ENCODE measurements at places on chromosomes 7 and 10.

GRCh38 chr10:95356190-95356955 is 65.6 kb upstream of the PDLIM1 start:
- DNase-seq, result no peak

GRCh38 chr10:117541909-117542705 is 439 bp upstream of the EMX2 start:
- DNase-seq, result peak; percentile 88

- no peak for DNase-seq
Observed at GRCh38 chr10:115335366-115335765, 242.2 kb downstream of the ATRNL1 start.

DNA sequence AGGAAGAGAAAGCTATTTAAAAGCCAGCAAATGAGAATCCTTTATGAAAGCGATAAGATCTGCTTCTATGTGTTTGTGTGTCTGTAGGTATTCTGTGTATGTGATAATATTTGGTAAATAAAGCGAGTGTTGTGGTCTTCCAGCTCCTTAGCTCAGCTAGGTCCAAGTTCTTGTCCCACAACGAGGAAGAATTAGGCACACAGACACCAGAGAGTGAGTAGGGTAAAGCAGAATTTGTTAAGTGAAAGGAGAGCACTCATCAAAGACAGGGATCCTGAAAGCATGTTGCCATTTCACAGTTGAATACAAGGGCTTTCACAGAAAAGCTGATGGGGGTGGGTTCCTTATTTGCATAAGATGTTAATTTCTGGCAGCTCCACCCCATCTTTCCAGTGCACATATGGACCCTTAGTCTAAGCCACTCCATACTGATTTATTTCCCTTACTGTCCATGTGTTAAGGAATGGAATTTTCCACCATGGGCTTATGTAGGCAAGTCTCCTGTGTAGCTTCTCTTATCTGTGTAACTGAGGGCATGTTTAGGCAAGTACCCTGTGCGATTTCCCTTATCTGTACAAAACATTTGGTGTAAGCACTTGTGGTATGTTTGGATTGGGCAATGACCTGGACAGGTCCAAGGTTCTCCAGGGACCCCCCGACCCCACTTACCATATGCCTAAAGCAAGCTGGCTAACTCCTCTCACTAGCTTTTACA is 165.9 kb upstream of the VIPR2 start:
- no peak for DNase-seq

DNA sequence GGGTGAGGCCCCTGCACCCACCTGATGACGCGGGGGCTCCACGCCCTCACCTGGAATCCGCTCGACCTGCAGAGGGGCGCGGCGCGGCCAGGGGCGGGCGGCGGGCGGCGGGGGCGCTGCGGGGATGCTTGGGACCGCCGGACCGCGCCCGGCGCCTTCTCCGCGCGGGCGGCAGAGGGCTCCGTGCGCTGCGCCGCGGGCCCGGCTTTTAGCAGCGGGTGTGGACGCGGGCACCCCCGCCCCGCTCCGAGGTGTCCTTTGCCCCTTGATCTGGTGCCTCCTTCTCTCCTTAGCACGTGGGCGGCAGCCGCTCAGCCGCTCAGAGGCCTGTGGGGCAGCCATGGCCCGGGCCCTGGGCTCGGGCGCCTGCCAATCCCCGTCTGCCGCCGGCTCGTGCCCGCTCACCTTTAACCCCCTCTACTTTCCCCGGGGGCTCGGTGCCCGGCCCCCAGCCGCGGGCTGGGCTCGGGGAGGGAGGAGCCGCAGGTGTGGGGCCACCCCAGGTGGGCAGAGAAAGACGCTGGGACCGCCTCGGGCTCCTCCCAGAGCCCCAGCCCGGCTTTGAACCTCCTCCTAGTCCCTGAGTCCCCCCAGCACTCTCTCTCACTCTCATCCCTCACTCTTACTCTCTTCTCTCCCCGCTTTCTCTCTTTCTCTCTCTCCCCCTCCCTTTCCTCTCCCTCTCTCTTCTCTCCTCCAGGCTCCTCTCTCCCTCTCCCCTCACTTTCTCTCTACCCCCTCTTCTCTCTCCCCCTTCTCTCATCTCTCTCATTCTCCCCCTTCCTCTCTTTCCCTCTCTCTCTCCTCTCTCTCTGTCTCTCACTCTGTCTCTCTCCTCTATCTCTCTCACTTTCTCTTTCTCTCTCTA is 19.7 kb upstream of the VPS37D start:
- no peak for DNase-seq

DNA sequence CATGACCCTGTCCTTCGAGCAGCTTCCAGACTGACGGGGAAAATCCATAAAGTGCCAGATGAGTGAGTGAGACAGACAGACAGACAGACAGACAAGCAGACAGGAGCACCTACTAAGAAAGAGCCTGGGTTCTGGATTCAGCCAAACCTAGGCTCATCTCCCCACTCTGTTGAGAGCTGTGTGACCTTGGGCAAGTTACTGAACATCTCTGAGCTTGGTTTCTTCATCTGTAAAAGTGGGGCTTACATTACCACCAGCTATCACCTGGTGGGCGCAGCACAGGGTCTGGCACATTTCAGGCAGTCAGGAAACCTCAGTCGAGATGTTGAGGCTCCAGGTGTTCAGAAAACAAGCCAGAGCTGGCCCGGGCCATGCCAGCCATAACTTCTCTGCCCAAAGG is 37.6 kb downstream of the C10orf105 start:
- no peak for DNase-seq

- no peak for DNase-seq
Observed at GRCh38 chr10:63264617-63265221, 131.6 kb downstream of the NRBF2 start.

- DNase-seq, result no peak
Observed at GRCh38 chr7:44348300-44348699, 22.9 kb upstream of the CAMK2B start.

GRCh38 chr7:2193575-2194305 is 39.0 kb downstream of the MAD1L1 start:
- DNase-seq, result peak; percentile 71

GRCh38 chr7:73556208-73557107 is 1.0 kb downstream of the BCL7B start:
- no peak for DNase-seq

DNA sequence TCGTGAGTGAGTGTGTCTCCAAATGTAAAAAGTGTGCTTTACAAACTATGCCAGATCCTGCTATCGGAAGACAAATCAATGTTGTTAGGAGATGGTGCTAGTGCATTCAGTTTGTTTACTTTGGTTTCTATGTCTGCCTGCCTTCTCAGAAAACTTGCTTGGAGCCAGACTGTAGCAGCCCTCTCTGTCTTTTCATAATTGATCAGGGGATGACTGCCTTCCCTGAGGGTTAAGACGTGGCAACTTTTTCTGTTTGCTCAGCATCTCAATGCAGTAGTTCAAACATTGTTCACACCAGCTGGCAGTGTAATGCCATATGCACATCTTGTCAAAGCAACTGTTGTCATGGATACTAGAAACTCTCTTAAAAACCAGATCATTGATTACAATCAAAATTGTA is 118.5 kb downstream of the FOXP2 start:
- DNase-seq, result no peak

GRCh38 chr7:44580945-44581878 is 819 bp downstream of the TMED4 start:
- DNase-seq, result no peak

DNA sequence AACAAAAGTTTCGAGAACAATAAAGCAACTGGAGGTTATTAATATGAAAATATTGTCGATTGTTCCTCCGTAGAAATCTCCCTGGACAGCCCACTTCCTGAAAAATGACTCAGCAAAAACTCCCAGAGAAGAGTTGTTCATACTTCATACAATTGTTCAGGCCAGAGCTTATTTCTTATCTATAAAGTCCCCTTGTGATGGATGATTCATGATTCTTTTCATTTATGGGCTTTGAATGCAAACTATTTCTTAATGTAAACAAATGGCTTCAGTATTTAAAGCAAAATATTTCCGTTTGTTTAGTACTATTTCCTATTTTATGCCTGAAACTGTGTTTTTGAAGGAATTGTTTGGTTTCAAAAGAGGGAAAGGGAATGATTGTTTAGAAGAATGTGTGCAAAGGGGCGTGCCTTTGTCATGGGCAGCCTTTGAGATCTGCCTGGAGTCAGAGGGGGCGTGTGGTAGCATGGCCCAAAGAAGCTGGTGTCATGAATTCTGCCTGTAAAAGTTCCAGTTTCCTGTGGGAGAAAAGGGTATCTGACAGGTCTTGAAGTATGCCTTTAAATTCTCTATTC is 26.2 kb upstream of the EXOC6 start:
- no peak for DNase-seq

- no peak for DNase-seq
Observed at GRCh38 chr10:95133997-95134396, 60.0 kb upstream of the ACSM6 start.

DNA sequence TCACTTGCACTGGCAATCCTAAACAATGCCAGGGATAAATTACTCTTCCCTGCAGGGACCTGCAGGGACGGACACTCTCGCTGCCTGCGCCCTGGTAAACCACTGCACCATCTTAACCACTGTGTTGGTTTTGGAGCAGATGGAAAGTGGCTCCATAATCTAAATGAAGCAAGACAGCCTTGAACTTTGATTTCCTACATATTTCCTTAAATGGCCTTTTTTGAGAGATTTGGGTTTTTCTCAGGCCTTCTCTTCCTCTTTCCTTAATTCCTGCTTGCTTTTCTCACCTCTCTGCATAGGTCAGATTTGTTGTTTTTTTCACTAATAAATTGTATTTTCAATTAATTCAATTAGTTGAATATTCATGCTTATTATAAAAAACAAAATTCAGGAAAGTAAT is 2.8 kb downstream of the PILRA start:
- DNase-seq, result no peak

DNA sequence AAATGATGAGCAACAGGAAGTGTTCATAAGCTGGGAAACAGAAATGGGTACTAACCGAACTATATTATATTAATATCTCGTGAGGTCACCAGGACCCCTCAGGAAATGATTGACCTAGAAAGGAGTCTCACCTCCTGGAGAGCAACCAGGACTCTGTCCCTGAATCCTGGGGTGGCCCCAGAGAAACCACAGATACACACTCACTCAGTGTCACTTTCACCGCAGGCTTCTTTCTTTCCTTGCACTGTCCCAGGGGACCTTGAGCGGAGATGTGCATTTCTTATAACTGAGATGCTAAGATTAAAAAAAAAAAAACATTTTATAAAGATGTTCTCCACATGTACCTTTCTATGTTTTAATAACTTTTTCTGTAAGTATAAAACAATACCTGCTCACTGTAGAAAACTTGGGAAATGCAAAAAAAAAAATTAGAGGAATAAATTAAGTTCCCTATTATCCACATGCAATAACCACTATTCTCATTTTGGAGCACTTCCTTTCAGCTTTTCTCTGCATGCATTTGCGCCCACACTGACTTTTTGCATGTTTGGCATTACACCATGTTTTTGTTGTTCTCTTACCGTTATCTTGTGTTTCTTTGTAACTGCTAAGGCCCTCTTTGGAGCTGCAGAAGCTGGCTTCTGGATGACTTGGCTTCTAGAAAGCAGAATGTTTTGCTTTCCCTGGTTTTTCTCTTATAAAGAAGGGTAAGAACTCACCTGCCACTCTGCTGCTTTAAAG is 15.0 kb downstream of the NOD1 start:
- DNase-seq, result no peak

DNA sequence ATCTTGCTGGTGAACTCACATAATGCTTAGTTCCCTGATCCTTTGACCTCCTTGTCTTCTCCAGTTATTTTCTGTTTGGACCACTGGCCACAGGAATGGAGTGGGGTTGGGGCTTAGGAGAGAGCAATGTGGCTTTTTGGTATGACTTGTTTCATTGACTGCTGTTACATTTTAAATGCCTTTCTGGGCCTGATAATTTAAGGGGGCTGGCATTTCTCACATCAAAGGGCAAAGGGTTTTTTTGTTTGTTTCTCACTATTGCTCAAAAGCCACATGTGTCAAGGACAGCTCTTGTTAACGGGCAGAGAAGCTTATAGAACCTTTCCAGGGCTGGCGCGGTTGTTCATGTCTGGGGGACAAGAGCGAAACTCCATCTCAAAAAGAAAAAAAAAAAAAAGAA is 161.2 kb upstream of the TNRC18 start:
- DNase-seq, result no peak

- DNase-seq, result no peak
Observed at GRCh38 chr7:79949778-79950177, 184.9 kb upstream of the GNAI1 start.

- DNase-seq, result peak; percentile 83
Observed at GRCh38 chr10:90751107-90751997, 106.5 kb downstream of the HTR7 start.

GRCh38 chr10:16910793-16911164 is 93.6 kb upstream of the RSU1 start:
- DNase-seq, result no peak

DNA sequence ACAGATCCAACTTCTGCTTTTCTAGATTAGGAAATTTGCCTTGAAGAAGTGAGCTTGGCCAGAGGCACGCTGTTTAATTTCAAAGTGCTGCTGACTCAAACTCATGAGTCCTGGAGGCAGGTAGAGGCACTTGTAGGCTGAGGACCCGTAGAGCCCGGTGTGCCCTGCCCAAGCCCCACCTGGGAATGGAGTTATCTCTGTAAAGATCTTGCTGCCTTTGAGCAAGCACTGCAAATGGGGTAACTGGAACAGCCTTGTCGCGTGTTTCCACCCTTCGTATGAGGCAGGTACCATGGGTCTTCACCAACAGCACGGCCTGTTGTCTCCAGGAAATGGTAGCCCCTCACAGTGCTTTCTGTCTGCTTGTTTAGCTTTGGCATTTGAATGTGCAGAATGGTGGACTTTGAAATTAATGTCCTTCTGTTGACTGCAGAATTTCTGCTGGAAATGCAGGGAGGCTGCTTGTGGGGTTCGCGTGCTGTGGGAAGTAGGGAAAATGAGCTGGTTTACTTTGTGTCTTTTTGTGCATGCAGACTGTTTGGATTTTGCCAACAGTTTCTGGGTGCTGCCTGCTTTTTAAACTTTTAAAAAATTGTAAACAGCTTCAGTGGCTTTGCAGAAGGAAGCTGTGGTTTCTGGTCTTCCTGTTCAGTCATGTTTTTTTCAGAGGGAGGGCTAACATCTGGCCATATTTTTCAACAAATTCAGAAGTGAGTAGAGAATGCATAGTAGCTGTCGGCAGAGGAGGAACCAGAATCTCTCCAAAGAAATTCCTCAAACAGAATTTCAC is 27.2 kb downstream of the CCM2 start:
- no peak for DNase-seq

DNA sequence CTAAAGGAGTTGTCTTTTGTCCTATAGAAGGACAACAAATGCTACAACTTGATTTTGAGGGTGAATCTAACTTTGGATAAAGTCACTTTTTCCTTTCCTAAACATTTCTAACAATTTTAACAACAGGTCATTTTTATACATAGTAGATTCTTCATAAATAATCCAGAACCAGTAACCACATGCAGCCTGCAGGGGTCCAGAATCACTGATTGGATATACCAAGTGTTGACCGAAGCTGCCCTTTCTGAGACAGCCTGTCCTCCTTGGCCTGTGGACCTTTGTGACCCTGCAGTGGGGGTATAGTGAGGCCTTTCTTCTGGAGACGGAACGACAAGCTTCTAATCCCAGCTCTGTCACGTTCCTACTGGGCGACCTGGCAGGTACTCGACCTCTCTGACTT is 34.8 kb upstream of the LAMB4 start:
- DNase-seq, result no peak

GRCh38 chr7:98879979-98880315 is 1.6 kb downstream of the TRRAP start:
- DNase-seq, result no peak
